ENCODE measurements at places on chromosomes 1 and 21.

DNA sequence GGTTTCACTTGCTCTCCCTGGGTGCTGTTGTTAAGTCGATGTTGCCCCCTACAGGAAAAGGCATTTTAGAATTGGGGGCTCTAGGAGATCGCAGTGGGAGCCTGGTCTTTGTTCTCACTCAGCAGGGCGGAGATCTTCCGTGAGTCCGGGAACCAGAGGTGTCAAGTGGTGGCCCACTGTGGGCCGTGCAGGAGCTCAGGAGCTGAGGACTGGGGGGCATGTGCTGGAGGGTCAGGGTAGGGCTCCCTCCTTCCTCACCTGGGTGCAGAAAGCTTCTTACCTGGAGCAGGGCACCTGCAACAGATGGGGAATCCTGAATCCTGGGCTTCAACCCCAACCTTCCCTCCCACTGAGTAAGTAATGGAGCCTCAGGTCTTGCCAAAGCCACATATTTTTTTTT is 392.7 kb downstream of the NPHP4 start:
- DNase-seq: no peak

GRCh38 chr21:32534113-32534512 is 51.2 kb downstream of the TCP10L start:
- DNase-seq: no peak

GRCh38 chr21:34845521-34846451 is 177.0 kb downstream of the CLIC6 start:
- DNase-seq: no peak

- DNase-seq: peak; percentile 57
These were observed 833 bp upstream of the DIP2A start for GRCh38 chr21:46457801-46458314.

GRCh38 chr1:23576338-23577055 is 17.2 kb upstream of the ID3 start:
- DNase-seq: no peak

DNA sequence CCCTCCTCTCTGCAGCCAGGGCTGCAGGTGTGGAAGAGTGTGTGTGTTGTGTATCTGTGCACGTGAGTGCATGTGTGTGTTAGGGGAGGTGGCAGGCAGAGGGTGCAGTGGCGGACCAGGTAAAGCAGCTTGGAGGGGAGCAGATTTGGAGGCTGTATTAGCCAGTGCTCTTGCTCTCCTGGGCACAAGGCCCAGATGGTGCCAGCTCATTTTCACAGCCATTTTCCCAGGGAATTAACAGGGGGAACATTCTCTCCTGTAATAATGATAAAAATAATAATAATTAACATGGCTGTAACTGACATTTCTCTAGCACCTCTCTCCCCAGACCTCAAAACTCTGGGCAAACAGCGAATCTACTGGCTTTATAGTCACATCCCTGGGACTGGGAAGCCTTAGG is 43.6 kb downstream of the LRRN2 start:
- no peak for DNase-seq

- DNase-seq: no peak
These were observed 32.2 kb upstream of the GADD45A start for GRCh38 chr1:67652800-67653199.

- no peak for DNase-seq
These were observed 38.2 kb downstream of the NMNAT2 start for GRCh38 chr1:183379951-183380350.

DNA sequence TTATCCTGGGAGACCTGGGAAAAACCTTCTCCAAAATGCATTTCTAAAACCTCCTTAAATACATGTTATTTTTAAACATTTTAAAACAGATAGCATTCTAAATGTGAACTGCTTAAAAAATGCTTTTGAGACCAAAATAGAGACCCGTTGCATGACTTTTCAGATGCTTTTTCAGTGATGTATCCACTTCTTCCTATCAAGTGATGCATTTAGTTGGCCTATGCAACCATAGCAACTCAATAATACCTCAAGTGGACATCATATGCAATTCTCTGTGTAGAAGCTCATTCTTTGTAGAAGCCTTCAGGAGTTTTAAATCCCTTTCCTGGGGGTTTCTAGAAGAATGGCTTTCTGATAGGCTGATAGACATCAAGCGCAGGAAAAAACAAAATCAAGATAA is 94.5 kb upstream of the RAVER2 start:
- no peak for DNase-seq

GRCh38 chr1:88649932-88650331 is 34.1 kb upstream of the PKN2 start:
- peak; percentile 4 for DNase-seq

DNA sequence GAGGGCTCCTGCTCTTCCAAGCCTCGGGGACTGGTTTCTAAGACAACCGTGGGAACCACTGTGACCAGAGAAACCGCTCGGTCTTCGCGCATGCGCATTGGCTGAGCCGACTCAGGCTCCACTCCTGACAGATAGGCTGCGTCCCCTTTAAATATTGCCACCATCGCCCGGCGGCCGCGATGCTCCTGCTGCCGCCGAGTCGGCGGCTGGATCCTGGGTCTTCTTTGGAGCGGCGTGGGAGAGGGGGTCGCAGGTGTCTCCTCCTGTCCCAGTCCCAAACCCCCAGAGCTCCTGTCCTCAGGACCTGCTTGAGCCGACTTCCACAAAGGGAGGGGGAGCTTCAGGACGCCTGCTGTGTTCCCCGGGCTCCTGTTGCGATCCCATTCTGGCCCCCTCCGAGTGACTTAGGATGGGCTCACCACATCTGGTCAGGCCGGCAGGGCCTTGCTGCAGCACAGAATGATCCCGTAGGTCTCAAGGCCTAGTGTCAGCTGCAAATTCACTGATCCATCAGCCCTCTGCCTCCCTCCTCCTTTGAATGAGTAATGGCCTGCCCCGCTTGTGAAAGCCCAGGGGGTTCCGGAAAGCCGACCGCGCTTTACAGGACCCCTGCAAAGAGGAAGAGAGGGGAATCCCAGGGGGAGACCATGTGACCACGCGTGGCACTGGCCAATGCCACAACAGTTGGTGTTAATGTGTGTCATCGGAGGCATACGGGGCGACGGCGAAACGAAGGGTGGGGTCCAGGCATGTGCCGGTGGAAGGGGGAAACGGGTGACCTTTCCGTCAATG is 683.2 kb upstream of the TPTE start:
- DNase-seq: peak; percentile 87

DNA sequence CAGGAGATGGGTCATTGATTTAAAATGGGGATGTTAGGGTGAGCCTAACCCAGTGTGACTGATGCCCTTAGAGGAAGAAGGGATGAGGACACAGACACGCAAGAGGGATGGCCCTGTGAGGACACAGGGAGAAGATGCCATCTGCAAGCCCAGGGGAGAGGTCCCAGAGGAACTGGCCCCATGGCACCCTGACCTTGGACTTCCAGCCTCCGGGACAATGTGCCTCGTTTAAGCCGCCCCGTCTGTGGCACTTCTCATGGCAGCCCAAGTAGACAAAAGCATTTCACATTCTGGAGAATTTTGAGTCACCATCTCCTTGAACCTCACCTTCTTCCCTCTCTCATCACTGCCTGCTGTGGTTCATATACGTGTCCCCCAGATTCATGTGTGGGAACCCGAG is 20.1 kb upstream of the PCBP3 start:
- no peak for DNase-seq
